Mucosa of gallbladder (tissue), 1 donor: ENCODE measurements at places on chromosomes 4 and X. TPM values are rescaled to one million over a fixed set of nuclear protein-coding genes. Genes with fewer than 3 reads are reported as not detected.

GRCh38 chr4:158159054-158159717 is 13.6 kb downstream of the GASK1B start:
- no peak for DNase-seq

DNA sequence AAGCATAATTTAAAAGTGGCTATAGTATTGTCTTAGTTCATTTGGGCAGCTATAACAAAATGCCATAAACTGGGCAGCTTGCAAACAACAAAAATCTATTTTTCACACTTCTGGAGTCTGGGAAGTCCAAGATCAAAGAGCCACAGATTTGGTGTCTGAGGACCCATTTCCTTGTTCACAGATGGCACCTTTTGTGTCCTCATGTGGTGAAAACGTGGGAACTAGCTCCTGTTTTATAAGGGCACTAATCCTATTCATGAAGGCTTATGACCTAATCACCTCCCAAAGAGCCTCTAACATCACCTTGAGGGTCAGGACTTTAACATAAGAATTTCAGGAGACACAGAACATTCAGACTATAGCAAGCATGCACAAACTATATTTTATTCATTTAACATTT is 126.5 kb upstream of the WDFY3 start:
- DNase-seq = no peak

GRCh38 chrX:149871940-149872339 is 9.0 kb upstream of the MAGEA8 start:
- DNase-seq = no peak

DNA sequence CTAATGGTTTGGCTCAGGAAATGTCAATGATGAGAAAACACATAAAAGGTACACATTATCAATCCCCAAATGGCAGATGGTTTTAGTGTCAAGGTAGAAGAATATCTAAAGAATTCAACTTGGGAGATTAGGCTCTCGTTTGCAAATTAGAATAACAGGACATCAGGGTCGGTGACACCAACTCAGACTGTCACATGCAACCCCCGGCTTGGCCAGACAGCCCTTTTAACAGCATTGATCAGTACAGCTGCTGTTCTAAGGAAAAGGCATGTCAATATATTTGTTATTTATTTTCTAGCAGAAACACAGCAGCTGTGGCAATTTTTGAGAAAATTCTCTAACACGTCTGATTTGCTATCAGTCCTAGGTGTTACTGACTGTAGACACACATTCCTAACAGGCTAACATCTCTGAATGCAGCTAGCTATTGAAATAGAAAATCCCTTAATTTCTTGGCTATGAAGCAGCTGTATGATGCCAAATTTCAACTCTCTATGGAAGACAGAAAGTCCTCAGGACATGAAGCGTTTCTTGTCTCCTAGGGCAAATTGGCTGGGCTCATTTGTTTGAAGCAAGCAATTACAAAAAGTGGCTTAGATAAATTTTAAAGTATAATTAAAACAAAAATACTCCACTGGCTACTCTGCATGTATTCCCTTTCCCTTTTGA is 269.0 kb upstream of the CXXC4 start:
- DNase-seq = no peak

DNA sequence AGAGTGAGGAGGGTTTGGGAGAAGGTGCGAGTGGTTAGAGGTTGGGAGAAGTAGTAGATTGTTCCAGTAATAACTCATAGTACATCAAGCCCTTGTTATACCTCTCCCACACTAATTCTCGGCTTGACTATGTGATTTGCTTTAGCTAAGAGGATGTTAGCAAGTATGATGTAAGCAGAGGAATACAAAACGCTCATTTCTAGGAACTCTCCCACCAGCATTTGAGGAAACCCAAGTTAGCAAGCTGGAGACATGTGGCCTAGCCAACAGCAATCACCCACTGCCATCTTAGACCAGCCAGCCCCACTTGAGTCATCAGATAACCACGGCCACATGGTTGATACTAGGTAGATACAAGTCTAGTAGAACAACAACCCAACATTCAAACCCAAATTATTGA is 14.2 kb downstream of the FTHL17 start:
- no peak for DNase-seq

- no peak for DNase-seq
These were observed 69.3 kb downstream of the BTC start for GRCh38 chr4:74724979-74725378.

DNA sequence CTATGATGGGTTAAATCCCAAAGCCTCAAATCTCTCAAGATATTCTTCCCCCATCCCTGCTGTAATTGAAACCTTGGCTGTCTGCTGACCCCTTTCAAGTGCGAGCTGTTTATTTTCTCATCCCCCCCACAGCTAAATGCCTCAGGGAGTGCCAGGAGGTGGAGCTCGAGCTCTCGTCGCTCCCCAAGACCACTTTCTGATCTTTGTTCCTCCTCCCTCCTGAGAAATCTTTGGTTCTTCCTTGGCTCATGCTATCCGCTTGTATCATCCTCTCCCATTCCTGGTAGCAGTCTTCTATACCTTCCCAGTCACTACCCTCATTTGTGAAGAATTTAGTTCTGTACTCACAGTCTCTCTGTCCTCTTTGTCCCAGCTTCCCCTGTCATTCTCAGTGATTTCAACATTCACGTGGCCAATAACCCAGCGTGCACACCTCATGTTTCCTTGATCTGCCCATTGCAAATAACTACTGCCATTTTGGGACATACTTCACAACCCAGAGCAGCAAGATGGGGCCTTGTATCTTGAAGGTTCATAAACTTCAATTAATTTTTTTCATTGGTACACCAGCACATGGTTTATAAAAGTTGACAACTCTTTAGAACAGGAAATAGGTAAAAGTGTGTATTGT is 9.2 kb upstream of the SLC25A43 start:
- no peak for DNase-seq

GRCh38 chr4:143273160-143273917 is 63.3 kb upstream of the GAB1 start:
- DNase-seq = no peak

DNA sequence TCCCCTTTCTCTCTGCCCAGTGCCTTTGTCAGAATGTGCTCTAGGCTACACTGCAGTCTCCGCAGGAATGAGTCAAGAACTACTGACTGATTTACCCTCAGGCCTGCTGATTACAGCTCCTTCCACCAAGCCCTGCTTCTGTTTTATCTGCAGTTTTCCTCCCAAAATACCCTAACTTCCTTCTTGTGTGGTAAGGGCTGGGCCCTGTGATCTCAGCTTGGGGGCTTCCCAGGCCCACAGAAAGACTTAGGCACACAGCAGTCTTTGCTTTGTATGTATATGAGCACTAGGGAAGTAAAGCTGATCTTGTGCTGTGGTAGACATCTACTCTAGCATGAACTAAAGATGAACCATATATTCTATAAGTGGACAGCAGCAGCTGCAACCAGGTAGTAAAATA is 18.8 kb downstream of the PAK3 start:
- no peak for DNase-seq

DNA sequence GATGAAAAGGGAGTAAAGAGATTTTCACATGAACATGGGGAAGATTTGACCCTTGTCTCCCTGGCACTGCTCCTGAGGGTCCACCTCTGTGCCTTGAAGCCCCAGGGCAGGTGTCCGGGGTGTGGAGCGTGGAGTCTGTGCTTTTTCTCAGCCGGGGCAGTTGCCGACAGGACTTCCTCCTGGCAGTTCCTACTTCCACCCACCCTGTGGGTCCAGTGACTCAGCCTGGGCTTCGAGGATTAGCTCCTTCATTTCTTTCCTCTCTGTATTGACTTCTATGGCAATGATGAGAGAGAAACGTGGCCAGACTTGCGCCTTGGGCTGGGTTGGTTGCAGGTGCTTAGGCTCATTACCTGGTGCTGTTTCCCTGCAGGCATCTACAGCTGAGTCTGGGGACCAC is 35.9 kb upstream of the CLCN4 start:
- DNase-seq = no peak

DNA sequence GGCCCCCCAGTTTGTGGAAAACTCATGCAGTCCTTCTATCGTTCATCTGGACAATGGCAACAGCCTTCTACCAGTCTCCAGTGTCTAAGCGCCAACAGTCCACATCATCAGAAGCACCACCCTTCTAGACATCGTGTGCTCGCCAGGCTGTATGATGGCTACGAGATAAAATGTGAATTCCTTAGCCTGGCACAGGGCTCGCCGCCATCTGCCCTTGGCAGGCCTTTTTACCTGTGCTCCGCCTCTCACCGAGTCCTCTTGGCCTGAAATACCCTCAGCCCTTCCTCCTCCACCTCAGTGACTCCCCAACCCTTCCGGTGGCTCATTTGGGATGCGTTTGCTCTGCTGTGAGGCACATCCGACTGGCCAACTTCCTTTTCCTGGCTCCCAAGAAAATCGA is 15.9 kb upstream of the STS start:
- no peak for DNase-seq

- DNase-seq = no peak
These were observed 163.6 kb downstream of the CBR4 start for GRCh38 chr4:168846414-168846813.

DNA sequence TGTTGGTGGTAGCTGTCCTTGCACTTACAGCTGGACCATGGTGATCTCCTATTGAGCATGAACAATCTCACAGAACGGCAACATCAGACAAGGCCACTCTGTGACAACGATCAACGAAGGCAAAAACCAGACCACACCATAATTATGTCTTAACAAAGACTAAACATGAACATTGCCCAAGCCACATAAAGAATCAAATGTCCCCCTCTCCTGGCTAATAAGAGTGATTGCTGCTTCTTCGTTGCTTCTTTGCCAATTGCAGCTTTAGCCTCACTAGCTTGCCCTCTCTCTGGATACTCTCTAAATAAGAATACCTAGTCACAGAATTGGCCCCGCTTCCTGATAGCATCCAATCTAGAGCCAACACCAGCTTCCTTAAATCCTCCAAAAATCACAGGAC is 41.5 kb upstream of the PGRMC1 start:
- DNase-seq = no peak

- DNase-seq = no peak
These were observed 62.4 kb upstream of the MTM1 start for GRCh38 chrX:150506020-150506419.

DNA sequence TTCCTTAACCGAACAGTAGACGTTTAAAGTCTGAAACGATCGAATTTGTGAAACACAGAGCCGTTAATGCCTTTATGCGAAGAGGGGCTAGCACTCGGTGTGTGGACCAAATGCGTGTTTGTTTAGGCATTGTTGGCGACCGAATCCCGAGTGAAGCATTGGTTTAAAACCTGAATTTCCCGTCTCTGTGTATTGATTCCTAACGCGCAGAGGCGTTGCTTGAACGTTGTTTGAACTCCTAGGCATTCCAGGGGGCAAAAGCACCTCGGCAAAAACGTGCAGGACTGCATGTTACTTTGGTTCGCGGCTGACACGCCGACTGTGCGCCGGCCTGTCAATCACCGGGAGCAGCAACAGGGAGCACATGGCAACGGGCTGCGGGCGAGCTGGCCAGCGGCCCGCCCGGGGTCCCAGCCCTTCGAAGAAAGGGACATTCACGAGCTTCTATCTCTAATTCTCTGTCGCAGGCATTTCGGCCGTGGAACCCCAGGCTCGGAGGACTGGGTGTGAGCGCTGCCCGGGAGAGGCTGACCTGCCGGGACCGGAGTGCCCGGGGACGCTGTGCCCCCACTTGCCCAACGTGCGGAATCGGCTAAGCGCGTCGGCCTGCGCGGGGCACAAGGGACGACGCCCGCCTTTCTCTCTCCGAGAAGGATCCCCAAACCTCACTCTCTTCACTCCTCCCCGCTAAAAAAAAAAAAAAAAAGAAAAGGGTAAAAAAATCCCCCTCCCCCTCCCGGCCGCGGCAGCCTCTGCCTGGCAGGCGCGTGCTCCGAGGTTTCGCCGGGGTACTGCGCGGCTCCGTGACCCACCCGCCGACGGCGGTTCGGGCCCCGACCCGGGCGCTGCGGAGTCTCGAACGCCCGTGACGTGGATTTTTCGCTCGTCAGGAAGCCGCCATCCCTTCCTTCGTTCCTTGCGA is 810 bp downstream of the SPRY1 start:
- DNase-seq = peak; percentile 69

GRCh38 chrX:22968494-22968893 is 31.3 kb upstream of the DDX53 start:
- no peak for DNase-seq

GRCh38 chr4:164536814-164537213 is 217.1 kb upstream of the SMIM31 start:
- no peak for DNase-seq

- no peak for DNase-seq
These were observed 877 bp downstream of the JAKMIP1 start for GRCh38 chr4:6199422-6199921.

DNA sequence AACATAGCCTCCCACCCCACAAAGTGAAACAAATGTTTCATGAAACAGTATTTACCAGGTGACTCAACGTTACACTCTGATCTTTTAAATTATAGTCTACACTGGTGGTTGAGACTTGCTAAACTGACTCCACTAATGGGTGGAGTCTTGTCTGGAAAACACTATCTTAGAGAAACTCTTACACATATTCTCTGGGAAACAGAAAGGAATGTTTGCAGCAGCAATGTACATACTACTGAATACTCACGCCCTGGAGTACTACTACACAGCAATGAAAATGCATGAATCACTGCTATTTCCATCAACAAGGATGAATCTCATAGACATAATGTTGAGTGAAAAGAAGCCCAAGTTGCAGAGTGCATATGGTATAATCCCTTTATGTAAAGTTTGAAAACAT is 208.5 kb upstream of the IGFBP7 start:
- DNase-seq = no peak

KLKB1 gene
- 3.7 TPM for total RNA-seq

- no peak for DNase-seq
These were observed 233.1 kb downstream of the PPP1R2C start for GRCh38 chrX:42544883-42545282.

- DNase-seq = no peak
These were observed 619.2 kb downstream of the RAPGEF2 start for GRCh38 chr4:159722052-159722451.

FAM47A gene
- total RNA-seq = not detected

GRCh38 chr4:151652841-151653547 is 107.8 kb downstream of the GATB start:
- no peak for DNase-seq

DNA sequence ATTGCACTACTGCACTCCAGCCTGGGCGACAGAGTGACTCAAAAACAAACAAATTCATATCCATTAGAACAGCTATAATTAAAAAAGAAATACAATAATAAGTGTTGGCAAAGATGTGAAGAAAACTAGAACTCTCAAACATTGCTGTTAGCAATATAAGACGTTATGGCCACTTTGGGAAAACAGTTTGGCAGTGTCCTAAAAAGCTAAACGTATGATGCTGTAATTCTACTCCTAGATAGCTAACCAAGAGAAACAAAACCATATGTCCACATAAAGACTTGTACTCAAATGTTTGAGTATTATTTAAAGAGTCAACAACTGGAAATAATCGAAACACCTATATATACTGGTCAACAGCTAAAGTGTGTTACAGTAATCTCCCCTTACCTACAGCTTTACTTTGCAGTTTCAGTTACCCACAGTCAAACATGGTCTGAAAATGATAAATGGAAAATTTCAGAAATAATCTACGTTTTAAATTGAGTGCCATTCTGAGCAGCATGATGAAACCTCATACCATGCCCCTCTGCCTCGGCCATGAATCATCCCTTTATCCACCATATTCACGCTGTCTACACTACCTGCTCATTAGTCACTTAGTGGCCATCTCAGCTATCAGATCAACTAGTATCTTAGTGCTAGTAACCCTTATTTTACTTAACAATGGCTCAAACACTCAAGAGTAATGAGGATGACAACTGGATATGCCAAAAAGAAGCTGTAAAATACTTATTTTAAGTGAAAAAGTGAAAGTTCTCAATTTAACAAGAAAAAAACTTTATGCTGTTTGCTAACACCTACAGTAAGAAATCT is 4.9 kb downstream of the ELF2 start:
- DNase-seq = no peak
